ENCODE measurements at places on chromosomes 16 and 17. TPM values are rescaled to one million over a fixed set of nuclear protein-coding genes. Genes with fewer than 3 reads are reported as not detected.

DNA sequence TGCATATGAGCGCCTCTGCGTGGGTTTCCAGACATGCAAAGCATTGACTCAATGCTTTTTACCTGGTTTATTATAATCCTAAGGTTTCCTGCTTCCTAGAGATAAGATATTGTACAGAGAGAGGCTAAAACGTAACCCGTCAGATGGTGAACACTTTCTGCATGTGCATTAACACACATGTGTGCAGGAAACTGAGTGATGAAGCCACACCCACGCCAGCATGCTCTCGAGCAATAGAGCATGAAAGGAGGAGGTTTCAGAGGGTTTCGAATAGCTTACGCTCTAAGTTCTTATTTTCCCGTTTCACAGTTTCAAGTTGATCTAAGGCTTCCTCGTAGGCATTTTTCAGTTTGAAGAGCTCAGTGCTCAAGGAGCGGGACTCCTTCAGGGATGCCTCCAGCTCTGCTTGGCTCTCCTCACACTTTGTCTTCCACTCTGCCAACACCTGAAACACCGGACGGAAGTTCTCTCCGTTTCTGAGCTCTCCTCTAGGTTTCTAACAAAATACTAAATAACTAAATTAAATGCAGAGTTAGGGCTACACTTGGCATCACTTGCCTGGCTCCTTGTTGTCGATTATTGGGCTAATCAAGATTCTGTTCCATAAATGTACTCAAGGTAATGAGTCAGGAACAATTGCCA, 23.2 kb downstream of the MYH3 start:
- H3K4me3 ChIP-seq: no peak overlapping the region
- peaks cover 2% of the 10 kb centered on the region for H3K4me1 ChIP-seq
- H3K36me3 ChIP-seq: peaks cover 22% of the 10 kb centered on the region
- H3K27me3 ChIP-seq: no peaks in the 10 kb centered on the region
- DNase-seq: no peak

DNA sequence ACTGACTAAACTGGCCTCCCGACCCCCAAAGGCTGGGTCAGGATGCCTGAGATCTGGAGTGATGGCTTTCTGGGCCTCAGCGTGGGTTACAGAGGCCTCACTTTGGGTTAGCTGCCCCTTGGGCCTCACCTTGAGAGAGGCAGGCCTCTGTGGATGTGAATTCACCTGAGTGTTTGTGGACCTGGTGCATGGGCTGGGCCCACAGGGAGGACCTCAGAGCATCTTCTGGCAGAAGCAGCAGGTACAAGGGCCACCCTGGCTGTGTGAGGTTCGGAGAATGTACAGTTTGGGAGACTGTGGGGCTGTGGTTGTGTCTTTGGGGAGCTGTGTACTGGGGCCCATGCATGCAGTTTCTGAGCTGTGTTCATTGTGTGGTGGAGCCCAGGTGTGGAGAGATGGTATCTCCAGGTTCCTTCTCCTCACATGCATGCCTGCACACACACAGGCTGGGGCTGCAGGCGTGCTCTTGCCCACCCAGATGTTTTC, 18.3 kb downstream of the RARA start:
- peaks cover 10% of the 10 kb centered on the region for H3K36me3 ChIP-seq
- DNase-seq: no peak
- H3K27ac ChIP-seq: peak overlapping the region; percentile 56

GRCh38 chr16:52552643-52553042, 5.7 kb upstream of the TOX3 start:
- H3K27me3 ChIP-seq: peaks cover 88% of the 10 kb centered on the region
- no peak overlapping the region for H3K27ac ChIP-seq
- H3K36me3 ChIP-seq: no peaks in the 10 kb centered on the region
- no peak overlapping the region for H3K4me3 ChIP-seq

- peaks cover 6% of the 10 kb centered on the region for H3K36me3 ChIP-seq
- no peaks in the 10 kb centered on the region for H3K4me1 ChIP-seq
- no peak for DNase-seq
- no peaks in the 10 kb centered on the region for H3K27me3 ChIP-seq
- no peak overlapping the region for H3K4me3 ChIP-seq
- H3K27ac ChIP-seq: no peak overlapping the region
These were observed 40.2 kb downstream of the TSC2 start for GRCh38 chr16:2087748-2088631.

DNA sequence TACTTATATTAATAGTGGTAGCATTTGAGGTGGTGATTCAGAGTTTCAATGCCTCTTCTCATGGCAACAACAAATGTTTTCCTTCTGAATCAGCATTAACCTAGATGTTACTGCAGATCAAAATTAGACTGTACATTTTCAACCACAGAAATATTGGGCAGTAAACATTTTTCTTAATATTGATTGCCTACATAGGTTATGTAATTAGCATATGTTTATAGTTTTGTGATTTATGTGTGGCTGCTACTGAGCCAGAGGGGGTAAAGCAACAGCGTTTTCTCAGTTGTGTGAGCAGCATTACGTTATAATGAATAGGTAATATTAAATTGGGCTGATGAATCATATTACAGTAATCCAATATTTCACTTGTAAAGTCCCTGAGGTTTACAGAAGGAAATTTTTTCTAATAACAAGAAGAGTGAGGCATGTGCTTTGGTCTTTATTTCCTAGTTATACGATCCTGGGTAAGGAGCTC, 18.8 kb upstream of the BMERB1 start:
- no peaks in the 10 kb centered on the region for H3K4me1 ChIP-seq
- peaks cover 5% of the 10 kb centered on the region for H3K27me3 ChIP-seq
- no peak for DNase-seq
- H3K4me3 ChIP-seq: no peak overlapping the region
- no peaks in the 10 kb centered on the region for H3K36me3 ChIP-seq

GRCh38 chr17:66309793-66310192, 7.4 kb downstream of the PRKCA start:
- H3K27me3 ChIP-seq: peaks cover 32% of the 10 kb centered on the region
- no peak for DNase-seq
- H3K27ac ChIP-seq: no peak overlapping the region
- H3K4me3 ChIP-seq: no peak overlapping the region
- no peaks in the 10 kb centered on the region for H3K36me3 ChIP-seq

DNA sequence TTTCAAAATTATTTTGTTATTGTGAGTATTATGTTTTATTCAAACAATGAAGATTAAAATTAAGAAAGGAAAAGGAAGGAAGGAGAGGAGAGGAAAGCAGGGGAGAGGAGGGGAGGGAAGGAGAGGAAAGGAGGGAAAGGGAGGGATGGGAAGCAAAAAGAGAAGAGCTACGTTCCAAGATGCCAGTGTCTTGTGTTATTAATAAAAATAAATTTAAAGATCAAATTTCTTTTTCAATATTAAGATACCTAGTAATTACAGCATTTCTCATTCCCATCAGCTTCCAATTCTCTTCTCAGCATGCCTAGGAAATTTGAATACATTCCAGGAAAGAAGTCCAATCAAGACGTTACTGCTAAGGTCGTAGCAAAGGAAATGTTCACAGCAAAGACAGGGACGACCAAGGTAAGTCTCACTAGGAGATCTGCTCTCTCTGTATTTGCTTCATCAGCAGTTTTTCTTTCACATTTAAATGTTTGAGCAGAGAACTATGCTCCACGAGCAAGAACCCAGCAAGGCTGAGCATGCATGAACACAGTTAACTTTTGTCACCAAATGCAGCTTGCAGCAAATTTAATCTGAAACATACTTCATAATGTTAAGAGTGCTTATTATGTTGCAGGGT, 63.3 kb upstream of the HLF start:
- peaks cover 10% of the 10 kb centered on the region for H3K4me1 ChIP-seq
- peaks cover 11% of the 10 kb centered on the region for H3K27me3 ChIP-seq
- H3K36me3 ChIP-seq: peaks cover 2% of the 10 kb centered on the region
- H3K4me3 ChIP-seq: no peak overlapping the region

AGRP gene
- not detected for total RNA-seq

PMP22 gene
- 49.4 TPM for total RNA-seq

DNA sequence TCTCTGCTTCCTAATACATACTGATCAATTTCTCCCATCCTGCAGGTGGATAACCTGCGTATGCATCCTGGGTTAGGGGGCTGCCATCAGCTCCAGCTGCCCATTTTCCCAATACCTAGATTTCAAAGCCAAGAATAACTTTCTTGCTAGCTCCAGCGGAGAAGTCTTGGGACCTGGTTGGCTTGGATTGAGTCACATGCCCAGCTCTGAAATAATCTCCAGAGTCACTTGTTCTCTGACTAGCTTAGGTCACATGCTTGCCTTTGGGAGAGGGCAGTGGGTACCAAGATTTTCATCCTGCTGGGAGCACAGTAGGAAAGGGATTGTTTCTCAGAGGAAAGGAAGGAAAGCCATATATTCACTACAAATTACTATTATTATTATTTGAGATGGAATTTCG, 70.0 kb upstream of the ELAC2 start:
- no peak for DNase-seq
- peaks cover 4% of the 10 kb centered on the region for H3K4me1 ChIP-seq
- H3K4me3 ChIP-seq: no peak overlapping the region
- no peak overlapping the region for H3K27ac ChIP-seq
- H3K27me3 ChIP-seq: peaks cover 37% of the 10 kb centered on the region

SPAG7 gene
- total RNA-seq: 86.9 TPM

DNA sequence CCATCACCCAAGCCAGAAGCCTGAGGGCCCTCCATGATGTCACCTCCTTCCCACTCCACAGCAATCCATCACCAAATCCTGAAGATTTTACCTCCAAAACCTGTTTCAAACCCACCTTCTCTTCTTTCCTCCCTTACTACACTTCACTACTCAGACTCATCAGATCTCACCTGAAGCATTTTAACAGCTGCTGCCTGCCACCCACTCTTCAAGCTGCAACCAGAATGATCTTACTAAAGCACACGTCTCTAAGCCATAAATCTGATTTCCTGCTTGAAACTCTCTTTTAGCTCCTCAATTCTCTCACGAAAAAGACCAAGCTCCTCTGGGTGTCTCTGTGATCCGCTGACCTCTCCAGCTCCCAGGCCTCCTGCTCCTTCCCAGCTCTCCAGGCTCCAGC, 46.5 kb downstream of the CDK5R1 start:
- no peak overlapping the region for H3K27ac ChIP-seq
- H3K4me3 ChIP-seq: no peak overlapping the region
- no peak for DNase-seq
- H3K36me3 ChIP-seq: peaks cover 7% of the 10 kb centered on the region
- H3K27me3 ChIP-seq: no peaks in the 10 kb centered on the region
